ENCODE measurements at places on chromosomes 2 and 18.
A peak's percentile ranks its signal among the peaks of the same experiment; 100 is the strongest.

GRCh38 chr2:240134956-240135520, 1.1 kb downstream of the COPS9 start:
- peak; percentile 15 for DNase-seq

- DNase-seq = no peak
Observed at GRCh38 chr18:58579561-58580047, 49.3 kb downstream of the ALPK2 start.

- DNase-seq = no peak
Observed at GRCh38 chr2:241633561-241633960, 3.4 kb downstream of the THAP4 start.

- no peak for DNase-seq
Observed at GRCh38 chr2:15825276-15825980, 114.9 kb upstream of the MYCN start.

DNA sequence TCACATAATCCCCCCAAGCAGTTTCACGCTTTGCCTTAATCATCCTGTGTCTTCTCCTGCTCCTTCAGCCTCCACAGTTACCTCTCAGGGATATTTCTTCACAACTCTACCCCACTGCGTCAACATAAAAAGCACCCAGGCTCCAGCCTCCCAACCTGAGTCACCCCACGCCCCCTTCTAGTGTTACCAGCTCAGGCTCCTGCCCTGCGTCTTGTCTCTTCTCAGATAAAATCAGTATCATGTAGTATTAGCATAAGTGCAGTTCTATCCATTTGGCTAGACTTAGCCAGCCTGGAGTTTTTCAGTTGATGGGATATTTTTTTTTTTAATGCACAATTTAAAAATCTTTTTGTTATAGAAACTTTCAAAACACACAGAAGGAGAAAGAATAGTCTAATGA, 9.6 kb upstream of the PELI1 start:
- DNase-seq = no peak

GRCh38 chr2:61165946-61166345, 4.0 kb downstream of the C2orf74 start:
- DNase-seq = no peak

GRCh38 chr18:76410033-76410432, 85.0 kb downstream of the ZNF516 start:
- peak; percentile 16 for DNase-seq
